ENCODE measurements at places on chromosomes 4 and X. TPM values are rescaled to one million over a fixed set of nuclear protein-coding genes. Genes with fewer than 3 reads are reported as not detected.

The ADH4 gene
- total RNA-seq = not detected

The EGF gene
- total RNA-seq = not detected

The SLITRK4 gene
- not detected for total RNA-seq

The LRP2BP gene
- total RNA-seq = 0.73 TPM

The ARL9 gene
- 0.55 TPM for total RNA-seq

The DYNLT3 gene
- 12.6 TPM for total RNA-seq

The RNF175 gene
- total RNA-seq = not detected

The L1CAM gene
- 3.6 TPM for total RNA-seq

The TRPC3 gene
- total RNA-seq = 2.1 TPM

The IGSF1 gene
- total RNA-seq = not detected

The ELOVL6 gene
- 27.5 TPM for total RNA-seq

The RHOXF2B gene
- total RNA-seq = not detected

The CYBB gene
- not detected for total RNA-seq
